ENCODE measurements at places on chromosomes 1 and 21. TPM values are rescaled to one million over a fixed set of nuclear protein-coding genes. Genes with fewer than 3 reads are reported as not detected.

Gene IL10
- total RNA-seq, result not detected

GRCh38 chr1:31505911-31506497, 70.3 kb upstream of the TINAGL1 start:
- no peaks in the 10 kb centered on the region for H3K36me3 ChIP-seq
- H3K27me3 ChIP-seq, result peaks cover 79% of the 10 kb centered on the region
- DNase-seq, result peak; percentile 89
- H3K4me1 ChIP-seq, result peaks cover 13% of the 10 kb centered on the region
- no peak overlapping the region for H3K4me3 ChIP-seq

- H3K27me3 ChIP-seq, result no peaks in the 10 kb centered on the region
- no peaks in the 10 kb centered on the region for H3K36me3 ChIP-seq
- no peaks in the 10 kb centered on the region for H3K4me1 ChIP-seq
- peak; percentile 57 for DNase-seq
- H3K4me3 ChIP-seq, result no peak overlapping the region
- no peak overlapping the region for H3K27ac ChIP-seq
Observed at GRCh38 chr1:29456685-29457435, 220.5 kb downstream of the PTPRU start.

DNA sequence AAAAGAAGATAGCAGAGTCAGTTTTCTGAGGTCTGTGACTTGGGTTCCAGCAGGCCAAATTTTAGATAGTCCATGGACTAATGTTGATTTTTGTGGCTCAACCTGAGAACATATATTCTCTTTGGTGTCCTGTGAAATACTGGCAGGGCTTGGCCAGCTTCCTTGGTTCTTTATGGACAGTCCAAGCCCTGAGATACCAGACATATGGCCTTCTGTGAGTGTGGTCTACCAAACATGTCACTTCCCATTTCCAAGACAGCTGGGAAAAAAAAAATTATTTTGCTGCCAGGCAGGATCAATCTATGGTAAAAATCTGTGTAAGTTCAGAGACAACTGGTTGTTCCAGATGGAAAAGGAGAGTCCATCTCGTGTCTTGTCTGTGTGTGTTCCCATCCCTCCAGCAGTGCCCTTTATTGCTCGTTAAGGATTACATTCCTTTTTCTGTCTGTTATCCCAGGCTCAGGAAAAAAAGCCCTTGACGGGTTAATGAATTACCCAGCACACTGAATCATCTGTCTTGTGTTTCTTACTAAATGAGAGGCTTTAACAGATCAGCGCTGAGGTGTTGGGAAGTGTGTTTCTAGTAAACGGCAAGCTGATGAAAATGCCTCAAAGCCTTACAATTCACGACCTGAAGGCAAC, 33.4 kb upstream of the XPR1 start:
- no peak overlapping the region for H3K4me3 ChIP-seq
- H3K27me3 ChIP-seq, result peaks cover 3% of the 10 kb centered on the region
- H3K27ac ChIP-seq, result no peak overlapping the region
- no peak for DNase-seq
- peaks cover 3% of the 10 kb centered on the region for H3K4me1 ChIP-seq

DNA sequence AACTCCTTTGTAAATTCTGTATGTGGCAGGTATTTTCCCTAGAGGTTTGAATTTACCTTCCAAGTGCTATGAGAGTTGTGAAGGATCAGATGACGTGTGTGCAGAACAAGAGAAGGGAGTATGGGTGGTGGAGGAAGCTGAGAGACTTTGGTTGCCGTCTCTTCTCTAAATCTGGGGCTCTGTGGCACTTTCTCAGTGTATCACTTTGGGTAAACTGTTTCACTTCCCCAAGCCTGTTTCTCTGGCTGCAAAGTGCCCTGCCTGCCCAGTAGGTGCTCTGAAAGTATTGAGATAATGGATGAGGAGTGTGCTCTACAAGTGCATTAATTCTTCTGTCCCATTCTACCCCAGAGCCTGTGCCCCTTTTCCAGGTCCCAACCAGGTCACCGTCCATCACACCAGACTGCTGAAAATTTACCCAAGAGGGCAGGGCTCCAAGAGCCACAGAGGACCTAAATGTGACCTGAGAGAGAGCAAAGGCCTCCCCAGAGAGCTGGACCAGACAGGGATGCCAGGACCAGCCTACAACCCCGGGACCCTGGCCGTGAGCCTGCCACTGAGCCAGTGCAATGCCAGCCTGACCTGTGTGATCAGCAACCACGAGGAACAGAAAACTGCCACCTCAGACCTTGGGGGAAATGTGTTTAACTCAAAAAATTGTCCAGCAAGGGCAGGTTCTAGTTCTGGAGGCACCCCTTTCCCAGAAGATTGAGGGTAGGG, 131.6 kb upstream of the ETV3 start:
- H3K27ac ChIP-seq, result no peak overlapping the region
- DNase-seq, result no peak
- H3K4me1 ChIP-seq, result peaks cover 5% of the 10 kb centered on the region
- no peak overlapping the region for H3K4me3 ChIP-seq
- H3K27me3 ChIP-seq, result peaks cover 7% of the 10 kb centered on the region

Gene CD1E
- not detected for total RNA-seq

DNA sequence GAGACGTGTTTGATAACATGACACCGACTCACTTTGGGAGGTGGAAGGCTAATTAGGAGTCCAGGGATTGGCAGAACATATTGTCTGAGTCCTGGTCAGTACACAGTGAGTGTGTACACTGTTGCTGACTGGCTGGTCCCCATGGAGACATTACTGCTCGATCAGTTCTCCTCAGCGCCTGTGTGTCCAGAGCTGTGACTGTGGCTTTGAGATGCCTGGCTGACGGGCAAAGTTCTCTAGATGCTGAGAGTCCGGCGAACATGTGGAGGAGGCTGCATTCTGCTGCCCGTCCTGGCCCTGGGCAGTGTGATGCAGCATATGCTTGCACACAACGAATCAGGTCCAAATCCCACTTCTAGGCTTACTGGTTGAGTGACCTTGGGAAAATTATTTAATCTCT, 280.1 kb upstream of the ST6GALNAC5 start:
- no peak overlapping the region for H3K4me3 ChIP-seq
- no peak for DNase-seq

Gene ABL2
- 87.2 TPM for total RNA-seq

GRCh38 chr1:82690411-82690810, 889.7 kb downstream of the ADGRL2 start:
- no peak for DNase-seq
- H3K4me3 ChIP-seq, result no peak overlapping the region
- H3K36me3 ChIP-seq, result no peaks in the 10 kb centered on the region
- no peak overlapping the region for H3K27ac ChIP-seq
- H3K4me1 ChIP-seq, result no peaks in the 10 kb centered on the region

DNA sequence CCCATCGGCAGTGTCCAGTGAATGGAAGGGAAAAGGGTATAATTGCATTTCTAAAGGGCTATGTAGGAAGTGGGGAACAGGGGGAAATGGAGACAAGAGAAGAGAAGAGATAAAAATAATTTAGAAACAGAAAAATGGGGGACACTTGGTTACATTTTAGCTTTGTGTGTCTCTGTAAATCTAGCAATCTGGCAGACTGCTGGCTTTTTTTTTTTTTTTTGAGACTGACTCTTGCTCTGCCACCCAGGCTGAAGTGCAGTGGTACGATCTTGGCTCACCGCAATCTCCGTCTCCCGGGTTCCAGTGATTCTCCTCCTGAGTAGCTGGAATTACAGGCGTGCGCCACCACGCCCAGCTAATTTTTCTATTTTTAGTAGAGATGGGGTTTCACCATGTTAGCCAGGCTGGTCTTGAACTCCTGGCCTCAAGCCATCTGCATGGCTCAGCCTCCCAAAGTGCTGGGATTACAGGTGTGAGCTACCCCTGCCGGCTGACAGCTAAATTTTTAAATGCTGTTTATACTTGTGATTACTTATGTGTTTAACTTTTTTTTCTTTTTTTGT, 53.4 kb downstream of the AGPAT3 start:
- no peak overlapping the region for H3K4me3 ChIP-seq
- no peaks in the 10 kb centered on the region for H3K36me3 ChIP-seq
- peaks cover 11% of the 10 kb centered on the region for H3K4me1 ChIP-seq

- H3K4me1 ChIP-seq, result no peaks in the 10 kb centered on the region
- no peaks in the 10 kb centered on the region for H3K36me3 ChIP-seq
- H3K27ac ChIP-seq, result no peak overlapping the region
- no peak for DNase-seq
- H3K27me3 ChIP-seq, result no peaks in the 10 kb centered on the region
Observed at GRCh38 chr1:163672976-163673758, 351.4 kb downstream of the NUF2 start.

GRCh38 chr1:237542525-237543418, 347.9 kb downstream of the ZP4 start:
- H3K27me3 ChIP-seq, result no peaks in the 10 kb centered on the region
- no peaks in the 10 kb centered on the region for H3K36me3 ChIP-seq
- H3K27ac ChIP-seq, result no peak overlapping the region
- H3K4me3 ChIP-seq, result no peak overlapping the region
- no peak for DNase-seq

- DNase-seq, result no peak
- H3K27ac ChIP-seq, result no peak overlapping the region
- no peak overlapping the region for H3K4me3 ChIP-seq
- H3K4me1 ChIP-seq, result no peaks in the 10 kb centered on the region
- H3K36me3 ChIP-seq, result no peaks in the 10 kb centered on the region
- no peaks in the 10 kb centered on the region for H3K27me3 ChIP-seq
Observed at GRCh38 chr1:175158170-175158591, 34.4 kb downstream of the KIAA0040 start.
